ENCODE measurements at places on chromosomes 2 and 18.

DNA sequence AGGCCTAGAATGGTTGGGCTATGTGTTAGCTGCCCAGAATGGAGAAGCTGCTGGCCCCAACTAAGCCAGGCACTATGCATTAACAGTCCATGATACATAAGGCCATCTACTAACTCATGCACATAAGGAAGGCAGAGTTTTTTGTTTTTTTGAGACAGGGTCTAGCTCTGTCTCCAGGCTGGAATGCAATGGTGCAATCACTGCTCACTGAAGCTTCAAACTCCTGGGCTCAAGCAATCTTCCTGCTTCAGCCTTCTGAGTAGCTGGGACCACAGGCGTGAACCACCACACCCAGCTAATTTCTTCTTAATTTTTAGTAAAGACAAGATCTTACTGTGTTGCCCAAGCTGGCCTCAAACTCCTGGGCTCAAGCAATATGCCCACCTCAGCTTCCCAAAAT is 37.6 kb downstream of the GPR45 start:
- DNase-seq, result no peak

- no peak for DNase-seq
Measured at GRCh38 chr18:51164761-51165281, 32.7 kb downstream of the MEX3C start.

DNA sequence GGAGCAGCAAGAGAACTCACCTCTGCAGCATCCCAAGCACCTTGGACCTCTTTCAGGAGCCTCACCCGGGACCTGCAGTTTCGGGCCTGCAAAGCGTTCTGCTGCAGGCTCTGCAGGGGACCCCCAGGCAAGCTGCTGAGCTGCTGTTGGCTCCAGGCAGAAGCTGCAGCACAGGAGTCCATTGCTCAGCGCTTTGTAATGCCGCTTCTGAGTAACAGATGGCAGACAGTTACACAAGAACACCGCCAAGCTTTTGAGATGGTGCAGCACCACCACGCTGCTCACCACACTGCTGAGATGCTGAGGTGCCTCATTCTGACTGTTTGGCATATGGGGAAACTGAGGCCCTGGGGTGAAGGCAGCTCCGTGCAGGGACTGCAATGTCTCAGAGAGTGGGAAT is 1.9 kb upstream of the GALNT14 start:
- no peak for DNase-seq

DNA sequence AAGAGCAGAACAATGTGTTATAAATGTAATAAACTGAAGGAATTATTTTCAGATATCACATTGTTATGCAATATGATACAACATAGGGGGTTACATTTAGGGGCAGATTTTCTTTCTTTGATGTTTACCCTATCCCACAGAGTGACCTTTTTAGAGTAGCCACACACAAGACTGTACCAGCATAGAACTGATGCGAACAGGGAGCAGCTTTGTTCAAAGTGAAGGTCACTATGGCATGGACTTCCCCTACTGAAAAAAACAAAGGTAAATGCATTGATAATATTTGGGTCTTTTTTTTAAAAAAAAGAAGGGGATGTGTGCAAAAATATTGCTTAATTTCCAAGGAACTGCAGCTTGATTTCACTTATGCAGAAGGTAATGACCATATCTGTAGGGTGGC is 1354.9 kb downstream of the SUCLG1 start:
- no peak for DNase-seq

- DNase-seq, result no peak
Measured at GRCh38 chr2:237638176-237638575, 10.8 kb downstream of the LRRFIP1 start.

DNA sequence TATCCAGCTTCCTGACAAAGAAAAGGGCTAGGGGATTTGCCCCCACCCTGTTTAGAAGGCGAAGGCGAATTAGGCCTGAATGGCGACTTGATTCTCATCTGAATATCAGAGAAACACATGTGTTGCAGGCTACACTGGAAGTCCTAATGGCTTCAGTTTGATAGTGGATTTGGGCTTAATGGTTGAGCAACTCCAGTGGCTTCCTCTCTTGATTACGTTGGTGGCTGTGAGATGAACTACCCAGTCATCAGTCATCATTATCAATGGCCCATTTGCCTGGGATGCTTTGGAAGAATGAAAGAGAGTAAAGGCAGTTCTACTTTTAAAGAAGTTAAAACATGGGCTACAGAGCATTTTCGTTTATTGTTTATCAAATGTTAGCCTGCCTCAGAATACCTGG is 60.9 kb upstream of the IL1R1 start:
- no peak for DNase-seq

- no peak for DNase-seq
Measured at GRCh38 chr2:62313449-62314227, 117.7 kb downstream of the B3GNT2 start.

GRCh38 chr2:112629224-112629623 is 16.5 kb upstream of the SLC20A1 start:
- DNase-seq, result no peak

DNA sequence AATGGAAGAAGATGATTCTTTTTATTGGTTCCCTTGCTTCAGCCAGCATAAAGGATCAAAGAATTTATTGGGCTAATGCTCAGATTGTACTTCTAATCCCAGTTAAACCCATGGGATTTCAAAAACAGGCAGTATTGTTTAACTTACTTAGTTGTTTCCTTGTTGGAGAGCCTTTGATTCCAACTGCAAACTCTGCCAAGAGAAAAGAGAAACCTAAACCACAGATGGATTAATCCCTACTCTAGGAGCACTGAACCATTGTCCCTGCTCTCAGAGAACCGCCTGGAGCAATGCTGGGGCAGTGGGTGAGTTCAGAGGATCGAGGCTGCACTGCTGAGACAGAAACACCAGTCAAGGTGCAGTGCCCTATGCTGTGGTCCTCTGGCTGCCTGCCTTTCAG is 44.9 kb upstream of the SIGLEC15 start:
- no peak for DNase-seq

DNA sequence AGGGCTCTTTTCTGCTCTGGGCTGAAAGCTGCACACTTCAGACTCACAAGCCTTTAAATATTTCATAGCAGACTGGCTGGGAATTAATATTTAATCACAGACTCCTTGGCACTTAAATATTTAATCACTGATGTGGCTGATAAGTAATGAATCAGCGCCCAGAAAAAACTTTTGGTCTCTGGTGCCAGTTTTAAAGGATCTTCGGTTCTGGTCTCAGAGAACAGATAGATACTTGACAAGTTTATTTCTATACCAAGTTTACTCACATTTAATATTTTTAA is 201.2 kb downstream of the MYCN start:
- DNase-seq, result no peak

DNA sequence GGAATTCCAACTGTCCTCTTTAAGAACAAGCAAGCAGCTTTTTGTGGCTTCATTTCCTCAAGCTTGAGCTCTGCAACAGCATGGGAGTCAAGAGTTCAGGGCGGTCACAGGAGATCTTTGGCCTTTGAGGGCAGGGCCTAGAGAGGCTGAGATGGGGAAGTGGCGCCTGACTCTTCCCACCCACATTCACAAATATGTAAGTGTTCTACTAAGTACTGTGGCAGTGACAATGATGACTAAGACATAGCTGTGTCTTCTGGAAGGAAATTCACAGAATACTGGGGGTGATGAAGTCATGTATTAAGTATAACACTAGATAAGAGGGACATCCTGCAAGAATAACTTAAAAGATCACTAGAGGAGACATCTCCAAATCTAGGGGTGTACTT is 15.0 kb downstream of the RND3 start:
- no peak for DNase-seq

DNA sequence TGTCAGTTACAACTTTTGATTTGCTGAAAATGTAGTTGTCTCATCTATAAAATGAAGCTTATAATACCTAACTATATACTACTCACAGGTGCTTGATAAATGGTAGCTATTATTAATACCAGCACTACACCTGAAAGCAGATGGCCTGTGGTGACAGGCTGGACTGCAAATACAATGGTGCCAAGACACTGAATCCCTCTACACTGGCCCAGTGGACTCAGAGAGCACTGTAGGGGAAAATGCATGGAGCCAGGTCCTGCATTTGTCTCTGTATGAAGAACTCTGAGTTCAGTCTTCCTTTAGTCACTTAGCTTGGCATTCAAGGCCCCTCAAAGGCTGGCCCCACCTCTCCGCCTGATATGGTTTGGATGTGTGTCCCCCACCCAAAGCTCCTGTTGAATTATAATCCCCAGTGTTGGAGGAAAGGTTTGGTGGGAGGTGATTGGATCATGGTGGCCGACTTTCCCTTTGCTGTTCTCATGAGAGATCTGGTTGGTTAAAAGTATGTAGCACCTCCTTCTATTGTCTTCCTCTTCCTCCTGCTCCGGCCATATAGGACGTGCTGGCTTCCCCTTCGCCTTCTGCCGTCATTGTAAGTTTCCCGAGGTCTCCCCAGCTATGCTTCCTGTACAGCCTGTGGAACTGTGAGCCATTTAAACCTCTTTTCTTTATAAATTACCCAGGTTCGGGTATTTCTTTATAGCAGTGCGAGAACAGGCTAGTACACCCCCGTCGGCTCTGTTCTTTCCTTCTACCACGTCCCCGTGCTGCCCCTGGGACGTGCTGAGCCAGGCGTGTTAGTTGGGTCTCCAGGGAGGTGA is 11.1 kb upstream of the NTSR2 start:
- DNase-seq, result no peak

- DNase-seq, result no peak
Measured at GRCh38 chr2:2640371-2640770, 309.3 kb upstream of the MYT1L start.

DNA sequence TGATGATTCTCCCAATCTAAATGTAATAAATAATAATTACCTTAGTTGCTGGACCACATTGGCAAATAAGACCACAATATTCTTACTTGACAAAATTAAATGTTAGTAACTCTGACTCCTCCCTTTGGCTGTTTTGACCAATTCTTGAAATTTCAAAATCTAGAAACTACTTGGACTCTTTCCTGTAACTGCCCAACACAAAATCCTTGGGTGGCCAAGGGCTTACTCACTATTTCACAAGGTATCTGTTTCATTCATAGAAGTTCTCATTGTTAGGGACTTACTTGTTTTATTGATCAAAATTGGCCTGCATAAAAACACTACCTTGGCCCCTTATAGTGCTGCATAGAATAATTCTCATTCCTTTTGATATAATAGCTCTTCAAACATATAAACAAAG is 19.4 kb downstream of the CDH20 start:
- DNase-seq, result no peak

DNA sequence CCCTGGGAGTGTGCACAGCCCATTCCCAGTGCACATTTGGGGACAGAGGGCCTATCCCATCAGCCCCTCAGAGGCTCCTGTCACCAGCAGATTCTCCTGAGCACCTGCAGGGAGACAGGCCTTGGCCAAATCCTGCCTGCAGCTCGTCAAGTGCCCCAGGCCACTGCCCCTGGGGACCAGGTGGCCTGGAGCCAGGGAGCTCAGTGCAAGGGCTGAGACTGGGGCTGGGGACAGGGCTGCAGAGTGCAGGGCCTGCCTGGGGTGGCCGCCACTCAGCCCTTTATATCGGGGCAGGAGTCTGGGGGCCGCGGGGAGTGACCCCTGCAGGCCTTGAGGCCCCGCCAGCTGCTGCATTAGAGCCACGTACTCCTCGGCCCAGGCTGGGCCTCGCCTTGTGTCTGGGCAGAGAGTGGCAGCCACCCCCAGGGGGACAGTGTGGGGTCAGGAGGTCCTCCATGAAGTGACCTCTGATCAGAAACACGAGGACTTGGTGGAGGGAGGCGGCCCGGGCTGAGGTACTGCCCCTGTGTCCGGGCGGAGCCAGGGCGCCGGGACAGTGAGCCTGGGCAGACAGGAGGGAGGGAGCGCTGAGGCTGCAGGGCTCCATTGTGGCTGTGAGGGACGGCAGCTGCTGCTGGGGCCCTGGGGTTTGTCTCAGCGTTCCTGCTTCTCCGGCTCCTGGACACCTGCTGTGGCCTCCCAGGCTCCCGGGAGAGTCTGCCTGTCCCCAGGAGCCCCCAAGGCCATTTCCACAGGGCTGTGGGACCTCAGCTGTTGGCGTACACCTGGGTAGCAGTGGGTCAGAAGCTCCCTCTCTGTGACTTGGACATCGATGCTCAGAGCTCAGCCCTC is 24.2 kb downstream of the GPC1 start:
- DNase-seq, result no peak

DNA sequence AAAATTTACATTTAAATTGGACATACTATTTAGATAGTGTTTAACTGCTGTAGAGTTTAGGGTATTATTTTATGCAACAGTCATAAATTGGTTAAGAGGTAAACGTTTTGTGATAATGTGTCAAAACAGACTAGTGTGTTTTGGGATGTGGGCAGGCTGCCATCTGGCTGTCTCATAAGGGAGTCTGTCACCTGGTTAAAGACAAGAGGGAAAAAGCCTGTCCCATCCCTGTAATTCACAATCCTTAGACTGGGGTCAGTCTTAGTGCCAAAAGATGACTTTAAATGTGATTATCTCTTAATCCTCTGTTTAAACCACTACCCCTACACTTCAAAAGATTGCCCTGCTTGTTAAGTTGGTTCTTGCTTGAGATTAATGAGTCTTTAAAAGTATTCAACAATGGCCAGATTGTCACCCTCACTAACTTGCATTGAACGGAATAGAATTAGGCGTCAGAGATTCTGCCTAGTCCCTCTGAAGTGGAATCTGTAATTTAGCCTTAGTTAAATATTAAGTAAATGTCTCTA is 59.2 kb downstream of the SGPP2 start:
- DNase-seq, result no peak

GRCh38 chr2:31940920-31941319 is 69.9 kb downstream of the MEMO1 start:
- no peak for DNase-seq

DNA sequence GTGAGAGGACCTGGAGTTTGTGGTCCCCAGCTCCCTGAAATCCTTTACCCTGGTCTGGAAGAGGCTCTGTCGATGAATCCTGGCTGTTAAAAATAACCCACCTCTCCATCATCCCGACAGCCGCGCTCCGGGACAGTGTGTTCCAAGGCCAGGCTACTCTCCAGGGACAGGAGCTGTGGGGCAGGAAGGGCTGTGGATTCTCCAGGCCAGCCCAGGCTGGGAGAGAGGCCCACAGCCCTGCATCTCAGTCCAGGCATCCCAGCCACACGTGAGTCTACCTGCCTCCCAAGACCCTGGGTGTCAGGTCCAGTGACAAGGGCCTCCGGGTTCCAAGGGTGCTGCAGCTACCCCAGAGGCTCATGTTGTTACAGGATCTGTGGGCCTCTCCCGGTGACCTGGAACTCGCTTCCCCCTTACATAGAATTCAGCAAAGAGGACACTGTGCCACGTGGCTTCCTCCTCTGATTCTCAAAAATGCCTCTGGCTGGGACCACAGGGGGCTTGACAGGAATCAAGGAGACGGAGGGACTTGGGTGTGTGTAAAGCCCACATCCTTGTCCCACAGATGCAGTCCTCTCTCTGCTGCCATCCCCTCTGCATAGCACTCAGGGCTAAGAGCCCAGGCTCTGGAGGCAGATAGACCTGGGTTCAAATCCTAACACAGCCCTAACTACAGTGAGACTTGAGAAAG is 17.3 kb downstream of the ADRA2B start:
- DNase-seq, result no peak

GRCh38 chr2:204686406-204686805 is 141.1 kb downstream of the PARD3B start:
- DNase-seq, result no peak

All from HEK293T (cell line).